ENCODE measurements at places on chromosomes 16 and 17.

DNA sequence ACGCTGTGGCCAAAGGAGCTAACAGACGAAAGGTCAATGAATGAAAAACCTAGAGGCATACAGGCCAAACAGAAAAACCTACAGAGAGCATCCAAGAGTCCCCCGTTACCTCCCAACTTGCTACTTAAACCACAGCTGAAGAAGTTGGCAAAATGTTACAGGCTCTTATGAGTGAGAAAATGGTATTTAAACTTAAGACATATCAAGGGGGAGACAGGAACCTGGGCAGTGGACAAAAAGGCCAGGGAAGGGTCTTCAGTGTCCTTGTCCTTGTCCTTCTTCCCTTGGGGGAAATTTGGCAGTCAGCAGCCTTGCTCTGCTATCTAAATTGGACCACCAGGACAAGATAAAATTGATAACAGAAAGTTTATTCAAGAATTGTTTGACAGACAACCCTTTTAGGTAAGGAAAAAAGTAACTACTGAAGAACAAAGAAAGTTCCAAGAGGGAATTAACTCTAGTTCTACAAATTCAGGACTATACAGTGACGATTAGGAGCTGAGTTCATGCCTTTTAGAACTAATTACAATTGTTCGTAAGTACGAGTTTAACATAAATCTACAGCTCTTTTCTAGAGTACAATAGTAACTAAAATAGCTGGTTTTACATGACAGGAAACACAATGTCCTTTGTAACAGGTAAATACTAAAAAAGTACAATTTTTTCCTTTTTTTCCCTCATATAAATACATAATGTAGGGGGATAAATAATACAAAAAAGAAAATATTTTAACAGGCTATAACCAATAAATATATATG, 3.8 kb upstream of the HOXB2 start:
- DNase-seq: no peak

DNA sequence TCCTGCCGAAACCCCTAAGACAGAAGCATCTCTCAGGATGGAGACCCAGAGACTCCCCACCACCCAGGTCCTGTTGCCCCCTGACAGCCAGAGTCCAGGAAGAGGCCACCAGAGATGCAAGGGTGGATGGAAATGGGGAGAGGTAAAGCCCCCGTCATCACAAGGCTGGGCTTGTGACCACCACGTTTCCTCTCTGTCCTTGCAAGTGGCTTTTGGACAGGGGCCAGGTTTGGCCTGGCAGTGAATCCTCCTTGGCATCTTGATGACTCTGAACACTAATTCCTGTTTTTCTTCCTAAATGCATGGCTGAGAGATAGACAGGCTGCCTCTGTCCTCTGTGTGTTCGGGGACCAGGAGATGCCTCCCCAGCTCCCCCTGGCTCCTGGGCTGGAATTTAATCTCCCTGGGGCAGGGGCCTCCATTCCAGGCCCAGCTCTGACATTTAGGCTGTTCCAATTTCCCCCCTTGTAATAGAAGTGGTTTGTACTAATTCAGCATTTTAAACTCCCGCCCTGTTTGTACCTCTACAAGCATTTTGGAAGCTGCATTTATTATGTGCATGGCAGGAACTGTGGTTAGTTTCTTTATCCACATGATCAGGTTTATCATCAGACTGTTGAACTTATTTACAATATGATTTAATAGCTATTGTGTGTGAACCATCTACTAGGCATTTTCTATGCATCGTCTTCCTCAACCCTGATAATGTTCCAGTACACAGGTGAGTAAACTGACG, 116.1 kb upstream of the IRX6 start:
- no peak for DNase-seq

GRCh38 chr16:6155271-6155670, 1057.7 kb upstream of the EEF2KMT start:
- DNase-seq: no peak

- DNase-seq: peak; percentile 86
These were observed at the start of gene CWC25 for GRCh38 chr17:38824899-38825761. CWC25 (minus strand) TSS chr17:38825321; CDS start chr17:38825183, 138 bp downstream.

DNA sequence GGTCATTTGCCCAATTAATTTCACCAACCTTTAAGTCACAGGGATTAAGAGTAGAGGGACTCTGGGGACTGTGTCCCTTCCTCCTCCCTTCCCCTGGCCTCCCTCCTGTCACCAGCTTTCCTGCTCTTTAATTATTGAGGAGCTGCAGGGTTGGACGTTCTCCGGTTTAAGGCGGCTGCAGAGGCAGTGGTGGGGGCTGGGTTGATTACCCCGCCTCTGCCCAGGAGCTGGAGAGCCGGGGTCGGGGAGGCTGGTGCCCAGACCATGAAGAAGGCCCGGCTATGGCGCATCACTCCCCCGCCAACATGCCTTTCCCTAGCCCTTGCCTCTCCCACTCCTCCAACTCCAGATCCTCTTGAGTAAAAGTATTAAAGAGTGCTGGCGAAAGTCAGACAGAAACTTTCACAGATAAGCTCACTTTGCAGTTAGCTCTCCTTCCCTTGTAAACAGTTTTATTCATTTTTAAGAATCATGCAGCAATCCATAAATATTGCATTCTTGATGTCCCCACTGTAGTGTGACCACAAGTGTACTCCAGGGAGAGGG, 1.1 kb upstream of the FOXJ1 start:
- no peak for DNase-seq

- DNase-seq: no peak
These were observed 266.7 kb downstream of the SHISA9 start for GRCh38 chr16:13168091-13168572.

DNA sequence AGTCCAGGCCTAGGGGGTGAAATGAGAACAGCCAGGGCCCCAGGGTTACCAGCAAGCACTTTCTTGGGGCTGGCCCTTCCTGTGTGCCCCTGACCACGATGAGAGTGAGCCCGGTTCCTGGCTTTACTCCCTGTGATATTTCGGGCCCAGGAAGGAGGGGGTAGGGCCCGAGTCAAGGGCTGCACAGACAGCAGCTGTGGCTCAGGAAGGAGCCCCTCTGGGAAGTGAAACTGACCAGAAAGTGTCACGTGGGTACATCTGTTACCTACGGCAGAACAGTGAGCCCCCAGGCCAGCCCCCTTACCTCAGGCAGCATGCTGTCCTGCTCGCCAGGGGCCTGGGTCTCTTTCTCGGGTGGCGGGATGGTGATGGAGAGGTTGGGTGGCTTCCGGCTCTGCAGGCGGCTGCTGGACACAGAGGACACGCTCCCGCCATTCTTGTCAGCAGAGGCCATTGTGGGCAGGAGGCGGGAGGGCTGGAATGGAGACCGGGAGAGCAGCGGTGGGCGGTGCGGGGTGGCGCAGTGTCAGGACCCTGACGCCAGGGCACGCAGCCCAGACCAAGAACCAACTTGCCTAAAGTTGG, 13.8 kb downstream of the AANAT start:
- no peak for DNase-seq

- DNase-seq: no peak
These were observed 141.1 kb downstream of the MRM1 start for GRCh38 chr17:36742267-36743000.

- DNase-seq: no peak
These were observed 414.4 kb downstream of the UTP18 start for GRCh38 chr17:51674579-51675255.

GRCh38 chr16:26963109-26963508, 103.6 kb upstream of the C16orf82 start:
- DNase-seq: peak; percentile 38

GRCh38 chr17:19270704-19271611, 33.8 kb downstream of the EPN2 start:
- DNase-seq: no peak

DNA sequence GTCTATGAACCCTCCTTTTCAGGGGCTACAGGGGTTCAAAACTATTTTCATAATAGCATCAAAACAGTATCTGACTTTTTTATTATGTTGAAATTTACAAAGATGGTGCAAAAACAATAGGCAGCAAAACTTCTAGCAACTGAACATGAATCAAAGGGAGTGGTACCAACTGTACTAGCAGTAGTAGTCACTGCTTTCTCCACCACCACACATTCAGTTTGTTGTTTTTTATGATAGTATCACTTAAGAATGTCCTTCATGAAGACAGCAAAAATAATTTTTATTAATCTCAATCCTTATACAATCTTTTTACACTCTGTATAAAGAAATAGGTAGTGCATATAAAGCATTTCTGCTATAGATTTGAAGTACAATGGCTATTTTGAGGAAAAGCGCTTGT, 47.6 kb downstream of the MED13 start:
- DNase-seq: no peak

GRCh38 chr16:49681217-49681883, 174.6 kb downstream of the ZNF423 start:
- DNase-seq: no peak

- DNase-seq: no peak
These were observed 1.5 kb downstream of the NTN1 start for GRCh38 chr17:9022573-9023391.

GRCh38 chr17:73160980-73161630, 3.7 kb upstream of the SSTR2 start:
- DNase-seq: no peak

DNA sequence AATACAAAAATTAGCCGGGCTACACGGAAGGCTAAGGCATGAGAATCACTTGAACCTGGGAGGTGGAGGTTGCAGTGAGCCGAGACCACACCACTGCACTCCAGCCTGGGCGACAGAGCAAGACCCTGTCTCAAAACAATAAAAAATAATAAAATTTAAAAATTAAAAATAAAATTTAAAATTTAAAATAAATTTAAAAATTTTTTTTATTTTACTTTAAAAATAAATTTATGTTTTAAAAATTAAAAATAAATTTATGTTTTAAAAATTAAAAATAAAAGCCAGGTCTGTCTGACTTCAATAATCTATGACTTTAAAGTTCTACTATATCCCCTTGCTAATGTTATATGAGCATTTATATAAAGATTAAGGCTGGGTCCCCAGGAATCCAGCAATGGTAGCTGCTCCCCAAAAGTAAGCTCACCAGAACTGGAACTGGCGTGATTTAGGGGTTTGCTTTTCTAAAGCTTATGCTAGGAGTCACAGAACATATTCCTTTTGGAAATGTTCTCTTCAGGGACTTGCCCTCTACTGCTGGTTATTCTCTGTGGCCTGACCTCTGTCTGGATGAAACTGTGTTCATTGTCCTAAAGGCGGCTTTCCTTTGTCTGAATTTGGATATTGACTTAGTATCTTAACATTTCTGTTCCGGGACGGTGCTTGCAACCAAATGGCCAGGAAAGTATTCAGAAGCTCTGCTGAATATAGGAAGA, 140.2 kb upstream of the NOL11 start:
- no peak for DNase-seq

DNA sequence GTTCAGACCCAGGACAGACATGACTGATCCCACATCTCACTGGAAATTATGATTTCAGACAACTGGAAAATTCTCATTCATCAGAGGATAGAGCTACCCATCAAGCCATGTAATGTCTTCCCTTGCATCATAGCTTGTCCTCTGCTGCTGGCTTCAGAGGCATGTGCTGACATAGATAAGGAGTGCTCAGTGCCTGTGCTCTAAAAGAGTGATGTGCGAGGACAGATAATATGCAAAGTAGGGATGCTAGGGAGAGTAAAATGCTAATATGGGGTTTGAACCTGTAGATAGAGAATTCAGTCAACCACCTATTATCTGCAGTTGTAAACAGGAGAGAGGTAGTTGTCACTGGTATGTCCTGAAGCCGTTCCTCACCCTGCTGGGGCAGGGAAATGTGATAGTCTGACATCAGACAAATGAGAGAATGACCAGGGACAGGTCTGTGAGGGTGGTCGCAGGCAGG, 349.7 kb upstream of the CCL2 start:
- no peak for DNase-seq

- DNase-seq: no peak
These were observed 795 bp upstream of the PAQR4 start for GRCh38 chr16:2968368-2968737.

GRCh38 chr16:85034591-85035433, 7.2 kb downstream of the KIAA0513 start:
- DNase-seq: no peak

DNA sequence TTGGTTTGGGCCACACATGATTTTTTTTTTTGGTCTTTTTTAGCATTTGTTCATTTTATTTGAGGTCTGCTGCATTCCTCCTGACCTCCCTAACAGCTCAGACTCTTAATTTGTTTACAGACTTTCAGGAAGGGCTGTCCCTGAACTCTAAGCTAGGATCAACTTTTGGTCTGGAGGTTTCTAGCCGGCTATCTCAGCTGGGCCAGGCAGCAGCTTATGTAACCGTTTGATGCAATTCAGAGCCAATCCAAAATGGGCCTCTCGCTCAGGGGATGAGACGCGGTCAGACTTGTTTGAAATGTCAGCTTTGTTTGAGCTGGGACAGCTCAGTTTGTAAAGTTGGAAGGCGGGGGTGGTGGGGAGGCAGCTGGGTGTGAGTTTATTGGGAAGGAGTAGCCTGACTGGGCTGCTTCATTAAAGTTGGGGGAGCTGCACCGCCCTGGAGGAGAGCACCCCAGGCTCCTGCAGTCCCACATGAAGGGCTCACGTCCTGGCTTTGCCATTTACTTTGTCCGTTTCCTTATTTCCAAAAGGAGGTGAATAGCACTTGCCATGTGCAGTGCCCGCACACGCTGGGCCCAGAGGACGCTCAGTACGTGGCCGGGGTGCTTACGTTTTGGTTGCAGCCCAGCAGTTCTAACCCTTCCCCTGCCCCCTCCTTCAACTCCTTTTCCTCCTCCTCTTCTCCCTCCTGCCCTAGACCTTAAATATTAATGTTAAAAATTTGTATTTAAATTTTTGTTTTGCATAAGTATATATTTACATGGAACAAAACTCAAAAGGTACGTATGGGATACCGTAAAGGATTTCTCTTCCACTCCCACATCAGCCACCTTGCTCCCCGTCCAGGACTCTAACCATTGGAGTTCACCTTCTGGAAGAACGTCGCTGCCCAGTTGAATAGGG, 121.2 kb downstream of the SNX29 start:
- no peak for DNase-seq

- no peak for DNase-seq
These were observed 236.4 kb downstream of the HS3ST3A1 start for GRCh38 chr17:13365331-13365730.

- DNase-seq: no peak
These were observed 65.4 kb downstream of the MAF start for GRCh38 chr16:79535130-79535529.

DNA sequence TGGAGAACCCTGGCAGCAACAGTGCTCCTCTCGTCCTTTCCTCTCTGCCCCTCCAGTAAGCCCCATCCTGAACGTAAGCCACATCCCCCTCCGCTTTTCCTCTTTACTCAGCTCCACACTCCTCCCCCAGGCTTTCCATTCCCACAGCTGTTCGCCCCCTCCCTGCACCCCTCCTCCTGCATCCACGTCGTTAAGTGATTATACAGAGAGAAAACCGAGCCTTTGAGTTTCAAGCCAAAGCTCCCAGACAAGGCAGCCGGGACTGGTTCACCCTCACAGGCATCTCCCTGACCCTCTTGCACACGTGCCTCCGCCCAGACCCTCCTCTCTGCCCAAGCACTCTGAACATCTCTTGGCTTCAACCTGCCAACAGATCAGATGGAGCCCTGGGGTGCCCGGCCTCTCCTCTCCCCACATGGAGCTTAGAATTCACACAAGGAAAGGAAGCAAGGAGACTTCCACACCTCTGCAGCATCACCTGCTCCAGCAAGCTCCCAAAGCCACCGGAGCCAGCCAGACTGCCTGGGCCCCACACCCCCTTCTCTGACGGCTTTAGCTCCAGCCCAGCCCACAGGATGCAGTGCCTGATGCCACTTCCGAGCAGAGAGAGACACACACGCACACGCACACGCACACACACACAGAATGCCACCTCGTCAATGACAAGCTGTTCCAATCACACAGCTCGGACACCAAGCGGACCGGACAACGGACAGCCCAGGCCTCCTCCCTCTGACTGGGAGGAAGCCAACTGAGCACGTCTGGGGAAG, 99.9 kb upstream of the CCL2 start:
- no peak for DNase-seq
